ENCODE measurements at places on chromosomes 16 and 17. TPM values are rescaled to one million over a fixed set of nuclear protein-coding genes. Genes with fewer than 3 reads are reported as not detected.

Gene SLC9A5
- total RNA-seq: 1.5 TPM

Gene SMIM36
- total RNA-seq: not detected

Gene EFNB3
- total RNA-seq: 2.1 TPM

- DNase-seq: no peak
Observed at GRCh38 chr17:11274106-11274505, 33.1 kb downstream of the SHISA6 start.

- DNase-seq: no peak
Observed at GRCh38 chr17:49130891-49131290, 1.7 kb upstream of the B4GALNT2 start.

GRCh38 chr16:75745823-75746222 lies 19.5 kb upstream of the CPHXL start:
- DNase-seq: no peak

DNA sequence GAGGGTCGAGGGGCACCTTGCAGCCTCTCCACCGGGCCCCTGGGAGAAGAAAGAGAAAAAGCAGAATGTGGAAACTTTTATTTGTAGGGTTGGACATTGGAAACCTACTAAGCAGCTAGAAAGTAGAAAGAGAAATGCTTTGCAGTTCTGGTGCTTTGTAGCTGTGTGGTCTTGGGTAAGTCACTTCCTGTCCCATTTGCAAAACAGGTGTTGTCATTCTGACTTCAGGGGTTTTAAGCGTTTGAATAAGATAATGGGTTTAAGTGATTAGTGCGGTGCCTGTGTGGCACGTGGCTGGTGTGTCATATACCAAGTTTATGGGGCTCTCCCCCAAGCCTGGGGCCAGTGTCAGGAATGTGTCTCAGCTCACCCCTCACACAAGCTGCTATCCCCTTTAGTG lies 1.6 kb downstream of the CA4 start:
- no peak for DNase-seq

GRCh38 chr16:14172200-14172809 lies 101.2 kb downstream of the MRTFB start:
- DNase-seq: no peak
